ENCODE measurements at places on chromosomes 2 and 18. TPM values are rescaled to one million over a fixed set of nuclear protein-coding genes. Genes with fewer than 3 reads are reported as not detected.
A peak's percentile ranks its signal among the peaks of the same experiment; 100 is the strongest.

Gene GAD1
- total RNA-seq, result 6.7 TPM

Gene ST8SIA3
- total RNA-seq, result not detected

Gene DES
- 0.60 TPM for total RNA-seq

Gene SPEG
- 32.7 TPM for total RNA-seq

Gene MTCL1
- total RNA-seq, result 9.3 TPM

Gene RGPD8
- total RNA-seq, result 3.4 TPM

Gene FAM98A
- total RNA-seq, result 96.5 TPM

Gene ABHD1
- not detected for total RNA-seq

DNA sequence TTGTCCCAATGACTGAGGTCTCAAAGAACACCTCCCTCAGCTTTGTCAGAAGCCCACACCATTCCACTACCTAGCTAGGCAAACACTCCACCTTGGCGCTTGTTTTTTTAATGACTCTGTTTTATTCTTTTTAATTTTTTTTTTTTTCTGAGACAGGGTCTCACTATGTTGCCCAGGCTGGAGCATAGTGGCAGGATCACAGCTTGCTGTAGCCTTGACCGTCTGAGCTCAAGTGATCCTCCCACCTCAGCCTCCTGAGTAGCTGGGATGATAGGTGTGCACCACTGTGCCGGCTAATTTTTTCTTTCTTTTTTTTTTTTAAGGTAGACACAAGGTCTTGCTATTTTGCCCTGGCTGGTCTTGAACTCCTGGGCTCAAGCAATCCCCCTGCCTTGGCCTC is 101.9 kb downstream of the SLC25A12 start:
- DNase-seq, result no peak

DNA sequence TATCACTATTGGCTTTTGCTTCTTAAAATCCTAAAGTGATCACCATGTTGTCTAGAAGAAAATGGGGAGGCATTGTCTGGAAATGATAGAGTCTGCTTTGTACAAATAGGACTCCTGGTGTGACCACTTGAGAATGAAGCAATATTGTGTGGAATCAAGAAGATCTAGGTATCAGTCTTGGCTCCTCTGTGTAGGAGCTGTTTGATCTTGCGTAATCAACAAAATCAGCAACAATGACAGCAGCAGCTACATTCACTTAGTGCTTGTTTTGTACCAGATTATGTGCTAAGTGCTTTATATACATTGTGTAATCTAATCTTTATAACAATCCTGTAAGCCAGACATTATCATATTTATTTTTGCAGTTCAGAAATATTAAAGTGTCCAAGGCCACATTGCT is 17.8 kb downstream of the NCOA1 start:
- DNase-seq, result no peak

DNA sequence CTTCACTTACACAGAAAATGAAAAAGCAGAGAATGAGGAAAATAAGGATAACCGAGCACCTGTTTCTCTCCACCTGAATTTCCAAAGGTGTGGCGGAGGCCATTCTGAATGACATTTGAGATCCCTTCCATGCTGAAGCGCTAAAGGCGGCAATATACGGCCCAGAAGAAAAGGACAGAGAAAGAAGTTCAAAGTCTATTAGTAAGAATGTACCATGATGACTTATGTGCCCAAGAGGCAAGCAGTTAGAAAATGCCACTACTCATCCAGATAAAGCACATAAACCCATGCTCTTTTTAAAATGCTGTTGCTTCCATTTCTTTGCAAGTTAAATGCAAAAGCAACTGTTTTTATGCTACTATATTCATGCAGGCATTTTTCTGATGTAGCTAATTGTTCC is 37.2 kb downstream of the FEZ2 start:
- DNase-seq, result no peak

DNA sequence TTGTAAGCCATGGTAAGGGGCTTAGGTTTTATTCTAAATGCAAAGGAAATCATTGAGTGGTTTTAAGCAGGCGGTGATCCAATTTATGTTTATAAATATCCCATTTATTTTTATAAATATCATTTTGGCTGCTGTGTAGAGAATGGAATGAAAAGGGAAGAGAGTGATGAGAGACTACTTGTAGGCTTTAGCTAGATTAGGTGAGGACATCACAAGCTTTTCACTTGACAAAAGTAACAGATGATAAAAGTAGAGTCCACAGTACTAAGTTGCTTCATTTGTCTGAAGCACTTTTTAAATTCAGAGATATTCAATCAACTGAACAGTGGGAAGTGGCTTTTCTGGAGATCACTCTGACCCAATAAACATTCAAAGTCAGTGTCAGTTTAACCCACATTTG is 65.4 kb upstream of the FSHR start:
- DNase-seq, result no peak

DNA sequence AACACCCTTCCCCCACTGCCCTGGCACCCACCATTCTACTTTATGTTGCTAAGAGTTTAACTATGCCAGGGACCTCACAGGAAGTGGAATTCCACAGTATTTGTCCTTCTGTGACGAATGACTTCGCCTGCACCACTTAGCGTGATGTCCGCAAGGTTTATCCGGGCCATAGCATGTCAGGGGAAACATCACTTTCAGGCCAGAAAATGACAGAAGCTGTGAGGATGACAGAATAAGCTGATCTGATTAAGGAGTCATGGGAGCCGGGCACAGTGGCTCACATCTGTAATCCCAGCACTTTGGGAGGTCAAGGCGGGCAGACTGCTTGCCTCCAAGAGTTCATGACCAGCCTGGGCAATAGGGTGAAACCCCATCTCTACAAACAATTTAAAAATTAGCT is 248.8 kb downstream of the EIPR1 start:
- no peak for DNase-seq

GRCh38 chr2:148534416-148535204 is 109.9 kb upstream of the EPC2 start:
- no peak for DNase-seq

DNA sequence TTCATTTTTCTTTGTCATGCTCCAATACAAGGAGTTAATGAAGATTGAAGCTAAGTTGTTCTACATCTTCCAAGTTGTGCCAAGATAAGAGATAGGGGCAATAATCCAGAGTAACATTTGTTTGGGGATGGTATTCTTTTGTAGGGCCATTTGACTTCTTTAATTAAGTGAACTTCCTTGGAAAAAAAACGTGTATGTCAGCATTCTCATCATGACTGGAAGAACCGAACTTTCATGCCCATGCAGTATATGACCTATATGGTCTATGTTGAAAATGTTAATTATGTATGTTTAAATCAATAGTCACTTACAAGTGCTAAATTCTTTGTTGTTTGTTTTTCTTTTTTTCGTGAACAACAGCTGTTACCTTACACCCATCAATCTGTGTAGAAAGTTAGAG is 319.5 kb upstream of the LRRTM1 start:
- no peak for DNase-seq

DNA sequence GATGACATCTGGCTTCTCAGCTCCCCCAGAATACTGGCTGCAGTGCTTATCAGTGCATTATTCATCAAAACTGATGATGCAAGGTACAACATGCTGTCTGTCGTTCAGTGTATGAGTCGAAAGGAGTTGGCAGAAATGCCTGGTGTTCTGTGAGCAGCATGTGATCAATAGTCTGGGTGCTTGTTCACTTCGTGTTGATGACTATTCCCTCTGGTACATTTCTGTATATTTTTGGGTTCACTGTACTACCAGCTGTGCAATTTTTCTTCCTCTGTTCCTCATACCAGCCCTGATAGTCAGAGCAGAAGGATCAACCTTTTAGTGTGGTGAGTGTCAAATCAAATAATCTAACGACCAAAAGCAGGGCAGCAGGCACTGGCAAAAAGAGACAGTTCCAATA is 59.0 kb upstream of the KLHL14 start:
- DNase-seq, result no peak

- no peak for DNase-seq
Measured at GRCh38 chr2:121362774-121363173, 77.8 kb upstream of the TFCP2L1 start.

DNA sequence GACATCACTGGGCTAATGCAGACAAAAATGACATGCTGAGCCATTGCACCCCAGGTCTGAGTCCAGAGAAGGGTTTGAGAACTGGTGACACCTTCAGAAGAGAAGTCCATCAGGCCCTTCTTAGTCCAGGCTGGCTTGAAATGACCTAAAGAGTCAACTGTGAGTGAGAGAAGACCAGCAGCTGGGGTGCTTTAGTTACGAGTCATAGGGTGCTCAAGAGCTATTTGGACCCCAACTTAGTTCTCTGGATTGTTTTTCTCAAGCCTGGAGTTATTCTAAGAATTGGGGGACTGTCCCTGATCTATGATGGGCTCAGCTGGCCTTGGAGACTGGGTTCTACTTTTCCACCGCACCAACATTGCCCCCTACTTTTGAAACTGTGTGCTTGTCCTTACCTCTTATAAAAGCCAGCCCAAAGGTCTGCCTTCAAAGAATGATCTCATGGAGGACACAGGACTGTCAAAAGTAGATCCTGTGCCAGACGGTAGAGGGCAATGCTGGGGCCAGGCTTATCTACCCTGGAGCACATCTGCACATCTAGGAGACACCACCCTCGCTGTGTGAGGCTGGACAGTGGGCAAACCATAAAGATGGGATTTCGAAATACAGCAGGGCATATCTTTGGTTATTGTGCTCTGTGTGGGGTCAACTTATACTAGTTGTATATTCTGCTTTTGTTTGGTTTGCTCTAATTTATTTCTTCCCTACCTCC is 333.0 kb upstream of the SLC14A2 start:
- DNase-seq, result peak; percentile 40

DNA sequence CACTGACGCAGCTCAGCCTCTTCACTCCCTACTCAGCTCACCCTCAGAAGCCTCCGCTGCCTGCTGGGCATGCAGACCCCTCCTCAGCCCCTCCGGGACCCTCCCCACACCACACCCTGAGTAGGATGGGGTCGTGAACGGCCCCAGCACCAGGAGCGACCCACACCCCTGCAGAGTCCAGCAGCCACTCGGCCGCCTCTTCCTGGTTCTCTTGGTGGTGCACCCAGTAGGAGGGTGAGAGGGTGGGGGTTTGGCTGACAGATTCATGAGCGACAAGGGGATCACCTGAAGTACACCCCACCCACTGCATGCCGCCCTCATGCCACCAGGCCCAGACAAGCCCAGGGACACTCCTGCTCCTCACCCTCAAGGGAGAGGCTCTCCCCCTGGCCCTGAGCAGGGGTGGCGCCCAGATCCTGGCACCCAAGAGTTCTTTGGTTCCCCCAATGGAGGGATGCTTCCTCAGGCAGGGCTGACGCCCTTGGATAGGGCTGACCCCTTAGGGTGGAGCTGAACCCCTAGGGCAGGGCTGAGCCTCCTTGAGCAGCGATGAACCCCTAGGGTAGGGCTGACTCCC is 76.6 kb upstream of the GPC1 start:
- no peak for DNase-seq

- DNase-seq, result no peak
Measured at GRCh38 chr18:23240609-23240930, 105.3 kb downstream of the CABLES1 start.

- DNase-seq, result no peak
Measured at GRCh38 chr2:48345176-48345575, 184.8 kb upstream of the STON1 start.

DNA sequence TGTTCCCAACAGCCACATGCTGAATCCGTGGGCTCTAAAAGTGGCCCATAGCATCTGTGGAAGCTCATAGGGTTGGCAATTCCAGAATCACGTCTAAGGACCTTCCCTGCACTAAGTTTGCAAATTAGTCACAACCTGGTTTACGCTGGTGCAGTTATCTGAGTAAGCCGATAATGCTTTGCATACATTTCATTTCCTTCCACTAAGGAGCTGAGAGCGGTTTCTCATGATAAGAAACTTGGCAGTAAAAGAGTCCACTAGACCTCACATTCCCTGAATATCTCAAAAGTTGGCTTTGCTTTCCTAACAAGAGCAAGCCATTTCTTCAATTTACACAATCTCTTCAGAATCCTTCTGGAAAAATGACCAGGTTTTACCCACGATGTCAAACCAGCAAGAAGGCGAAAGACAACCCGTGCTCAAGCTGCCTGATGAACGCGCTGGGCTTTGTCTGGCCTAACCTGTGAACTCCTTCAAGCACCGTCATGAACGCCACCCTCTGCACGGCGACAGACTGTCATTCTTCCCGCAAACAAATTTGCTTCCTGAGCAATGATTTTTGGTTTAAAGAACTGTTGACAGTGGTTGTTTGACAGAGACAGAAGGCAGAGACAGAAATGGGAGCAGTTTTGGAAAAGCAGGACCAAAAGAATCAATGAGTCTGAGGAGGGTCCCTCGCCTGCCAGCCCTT is 73.0 kb upstream of the COPS8 start:
- no peak for DNase-seq

- no peak for DNase-seq
Measured at GRCh38 chr18:23412351-23412964, 40.6 kb upstream of the RIOK3 start.

DNA sequence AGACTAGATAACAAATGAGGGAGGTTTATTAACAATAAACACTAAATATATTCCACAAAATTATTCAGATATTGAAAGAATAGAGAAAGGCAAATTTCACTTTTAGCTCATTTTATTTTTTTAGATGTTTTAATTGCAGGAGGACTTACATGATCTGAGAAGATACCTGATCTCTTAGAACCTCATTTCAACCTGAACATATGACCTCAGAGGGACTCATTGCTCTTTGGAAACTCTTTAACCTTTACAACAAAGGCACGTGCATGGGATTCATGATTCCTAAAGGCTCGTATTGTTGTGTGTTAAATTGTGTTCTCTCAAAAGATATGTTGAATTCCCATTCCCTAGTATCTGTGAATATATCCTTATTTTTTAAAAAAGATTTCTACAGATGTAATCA is 35.7 kb upstream of the ITGA4 start:
- DNase-seq, result no peak

GRCh38 chr2:232901736-232902578 is 31.9 kb downstream of the SNORC start:
- DNase-seq, result peak; percentile 98

DNA sequence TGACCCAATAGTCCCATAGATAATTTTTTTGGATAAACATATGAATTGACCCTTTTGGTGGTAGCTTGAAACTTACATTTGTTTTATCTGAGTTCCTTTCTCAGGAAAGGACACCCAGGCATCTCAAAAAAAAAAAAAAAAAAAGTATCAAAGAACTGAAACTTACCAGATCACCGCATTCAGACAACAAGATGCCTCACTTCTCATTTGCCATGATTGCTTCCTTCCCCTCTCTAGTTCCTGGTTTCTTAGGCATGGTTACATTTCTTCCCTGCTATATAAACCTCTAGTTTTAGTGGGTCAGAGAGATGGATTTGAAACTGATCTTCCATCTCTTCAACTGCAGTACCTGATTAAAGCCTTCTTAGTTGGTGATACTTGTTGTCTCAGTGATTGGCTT is 240.1 kb downstream of the ACKR3 start:
- DNase-seq, result no peak

- no peak for DNase-seq
Measured at GRCh38 chr2:30222031-30222430, 9.3 kb upstream of the LBH start.

Measured in RPMI7951 (cell line).